ENCODE measurements at places on chromosomes 6 and 20.

- no peak for DNase-seq
These were observed 17.6 kb upstream of the NUP153 start for GRCh38 chr6:17724341-17724740.

DNA sequence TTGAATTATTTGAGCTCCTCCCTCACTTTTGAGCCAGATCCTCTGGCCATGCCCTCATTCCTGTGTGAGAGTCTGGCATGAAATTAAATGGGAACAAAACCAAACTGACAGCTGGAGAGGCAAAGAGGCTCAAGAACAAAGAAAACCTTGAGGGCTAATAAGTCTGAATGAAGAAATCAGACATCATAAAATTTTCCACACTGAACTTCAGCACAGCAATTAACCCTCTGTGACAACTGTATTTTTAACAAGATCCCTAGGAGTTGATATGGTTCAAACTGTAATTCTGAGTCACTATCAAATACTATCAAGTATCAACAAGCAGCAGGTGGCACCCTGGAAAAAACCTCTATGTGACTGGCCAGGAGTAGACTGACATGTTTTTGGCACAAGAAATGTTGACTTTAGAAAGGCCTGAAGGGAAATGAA is 109.4 kb upstream of the EMILIN3 start:
- no peak for DNase-seq

GRCh38 chr6:53476964-53477363 is 67.9 kb downstream of the GCLC start:
- no peak for DNase-seq

- DNase-seq = no peak
These were observed 54.4 kb downstream of the PRR18 start for GRCh38 chr6:166253778-166254204.

DNA sequence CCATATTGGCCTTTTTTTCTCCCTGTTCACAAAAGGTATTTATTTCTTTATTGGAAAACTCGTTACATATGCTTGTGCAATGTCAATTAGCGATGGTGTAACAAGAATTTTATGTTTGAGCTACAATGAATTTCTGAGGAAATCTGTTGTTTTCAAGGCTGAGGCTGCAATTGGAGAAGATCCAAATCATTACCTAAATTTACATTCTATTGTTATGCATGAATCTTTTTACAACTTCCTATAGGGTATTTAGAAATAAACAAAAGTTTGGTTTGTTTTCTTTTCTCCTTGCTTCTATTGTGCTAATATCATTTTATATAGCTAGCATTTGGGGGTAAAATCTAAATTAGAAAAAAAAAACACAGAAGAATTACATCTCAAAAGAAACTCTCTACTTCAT is 34.7 kb upstream of the NKAIN2 start:
- DNase-seq = no peak

DNA sequence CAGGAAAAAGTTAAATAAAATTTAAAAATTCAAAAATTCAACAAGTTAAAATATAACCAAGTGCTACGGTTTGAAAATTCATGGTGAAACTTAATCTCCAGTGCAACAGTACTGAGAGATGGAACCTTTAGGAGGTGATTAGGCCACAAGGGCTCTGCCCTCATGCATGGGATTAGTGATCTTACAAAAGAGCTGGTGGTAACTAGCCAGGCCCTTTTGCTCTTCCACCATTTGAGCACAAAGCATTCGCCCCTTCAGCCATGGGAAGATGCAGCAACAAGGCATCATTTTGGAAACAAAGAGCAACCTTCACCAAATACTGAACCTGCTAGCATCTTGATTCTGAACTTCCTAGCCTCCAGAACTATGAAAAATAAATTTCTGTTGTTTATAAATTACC is 80.9 kb downstream of the RNGTT start:
- DNase-seq = no peak

DNA sequence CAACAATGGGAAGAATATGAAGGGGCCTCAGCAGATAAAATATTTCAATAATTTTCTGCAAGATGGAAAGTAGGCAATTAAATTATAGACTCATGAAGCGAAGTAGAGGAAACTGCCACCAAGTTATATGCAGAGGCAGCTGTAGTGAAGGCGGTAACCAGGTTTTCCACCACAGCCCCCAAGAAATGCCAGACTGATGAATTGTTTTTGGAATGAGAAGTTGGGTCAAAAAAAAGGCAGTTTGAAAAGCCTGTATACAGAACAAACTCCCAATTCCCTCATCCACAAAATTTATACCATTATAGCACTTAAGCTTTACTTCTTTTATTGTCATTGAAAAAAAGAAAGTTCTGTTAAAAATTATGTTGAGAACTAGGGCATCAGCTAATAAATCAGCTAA is 45.3 kb downstream of the ELOVL4 start:
- no peak for DNase-seq

DNA sequence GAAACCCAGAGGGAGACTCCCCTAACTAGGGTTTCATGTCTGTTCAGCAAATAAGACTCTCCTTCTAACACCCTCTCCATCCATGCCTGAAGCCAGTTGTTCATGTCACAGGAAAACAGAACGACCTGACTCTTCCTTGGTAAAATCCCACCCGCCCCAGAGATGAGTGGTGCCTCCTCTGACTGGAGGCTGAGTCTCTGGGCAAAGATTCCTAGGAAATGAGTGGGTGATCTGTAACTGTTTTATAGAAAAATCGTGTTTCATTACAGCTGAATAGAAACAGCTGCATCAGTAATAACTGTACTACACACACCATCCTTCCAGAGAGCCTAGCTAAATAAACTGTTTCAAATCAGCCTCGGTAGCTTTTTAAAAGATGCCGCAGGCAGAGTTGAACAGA is 37.4 kb upstream of the MRPS10 start:
- no peak for DNase-seq

- no peak for DNase-seq
These were observed 95.0 kb downstream of the SCML4 start for GRCh38 chr6:107729098-107729497.

DNA sequence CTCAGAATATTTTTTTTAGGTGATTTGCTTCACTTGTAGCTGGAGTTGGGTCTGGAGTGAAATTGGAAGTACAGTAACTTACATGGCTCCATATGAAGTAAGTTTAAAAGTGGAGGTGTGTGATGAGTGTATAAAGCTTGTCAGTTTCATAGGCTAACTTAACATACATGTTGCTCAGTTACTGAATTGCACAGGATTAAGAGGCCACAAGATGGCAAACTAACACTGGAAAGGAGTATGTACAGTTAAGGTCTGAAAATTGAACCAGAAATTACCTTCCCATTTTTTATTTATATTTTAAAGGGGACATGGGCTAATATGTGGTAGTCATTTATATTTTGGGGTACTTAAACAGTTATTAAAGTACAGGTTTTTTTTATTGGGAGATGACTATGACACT is 45.3 kb upstream of the SMIM8 start:
- DNase-seq = no peak

DNA sequence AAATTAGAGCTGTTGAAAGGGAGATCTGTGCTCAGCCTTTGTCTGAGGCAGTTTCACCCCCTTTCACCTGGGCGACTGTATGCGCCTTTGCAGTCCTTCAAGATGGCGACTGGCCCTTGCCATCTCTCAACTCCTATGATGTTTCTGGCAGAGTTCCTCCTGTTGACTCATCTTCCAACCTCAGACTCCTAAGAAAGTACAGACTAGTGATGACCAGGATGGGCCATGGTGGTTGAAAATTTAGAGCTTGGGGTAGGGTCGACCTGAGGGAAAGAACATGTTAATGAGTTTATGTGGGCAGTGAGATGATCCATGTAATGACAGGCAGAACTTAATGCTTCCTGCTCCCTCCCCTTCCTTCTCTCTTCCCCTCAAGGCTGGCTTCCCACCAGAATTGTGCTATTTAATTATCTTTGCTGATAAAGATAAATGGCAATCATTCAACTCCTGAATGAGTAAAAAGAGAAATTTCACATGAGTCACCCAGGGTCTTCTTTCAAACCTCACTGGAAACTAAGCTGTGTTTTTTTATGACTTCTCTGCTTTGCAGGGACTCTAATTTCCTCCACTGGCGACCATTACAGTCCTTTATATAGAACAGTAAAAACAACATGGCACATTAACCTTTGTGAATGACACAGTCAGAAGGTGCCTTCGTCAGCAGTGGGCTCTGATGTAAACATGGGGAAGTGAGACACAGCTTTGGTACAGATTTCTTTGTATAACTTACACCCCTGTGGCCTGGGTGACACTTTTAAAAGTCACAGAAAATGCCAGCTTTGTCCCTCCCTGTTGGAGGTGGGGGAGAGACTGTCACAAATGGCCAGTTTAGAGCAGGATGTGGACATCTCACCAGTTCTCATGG is 103.5 kb downstream of the SCP2D1 start:
- no peak for DNase-seq

- no peak for DNase-seq
These were observed 26.6 kb downstream of the ZNF133 start for GRCh38 chr20:18314786-18315406.

DNA sequence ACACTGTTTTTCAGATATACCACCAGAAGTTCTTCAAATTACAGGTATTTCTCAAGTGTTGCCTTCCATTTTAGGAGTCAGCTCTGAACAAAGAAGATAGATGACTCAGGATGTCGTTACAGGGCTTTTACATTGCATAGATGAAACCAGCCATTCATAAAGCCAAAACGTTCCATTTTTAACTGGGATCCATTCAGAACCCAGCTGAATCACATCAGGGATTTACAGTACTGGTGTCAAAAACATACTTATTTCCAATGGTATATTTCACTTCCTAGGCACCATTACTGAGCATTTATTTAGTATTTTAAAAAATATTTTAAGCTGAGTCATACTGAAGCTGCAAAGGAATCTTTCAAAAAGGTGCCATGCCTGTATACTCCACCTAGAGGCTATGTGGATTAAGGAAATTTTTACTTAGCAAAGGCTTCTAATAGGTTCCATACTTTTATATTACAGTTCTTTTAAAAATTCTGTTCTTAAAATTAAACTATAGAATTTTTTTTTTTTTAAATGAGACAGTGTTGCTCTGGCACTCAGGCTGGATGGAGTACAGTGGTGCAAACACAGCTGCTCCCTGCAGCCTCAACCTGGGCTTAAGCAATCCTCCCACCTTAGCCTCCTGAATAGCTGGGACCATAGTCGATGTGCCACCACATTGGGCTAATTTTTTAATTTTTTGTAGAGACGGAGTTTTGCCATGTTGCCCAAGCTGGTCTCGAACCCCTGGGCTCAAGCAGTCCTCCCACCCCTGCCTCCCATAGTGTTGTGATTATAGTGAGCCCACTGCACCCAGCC is 2.6 kb downstream of the ASF1A start:
- no peak for DNase-seq

DNA sequence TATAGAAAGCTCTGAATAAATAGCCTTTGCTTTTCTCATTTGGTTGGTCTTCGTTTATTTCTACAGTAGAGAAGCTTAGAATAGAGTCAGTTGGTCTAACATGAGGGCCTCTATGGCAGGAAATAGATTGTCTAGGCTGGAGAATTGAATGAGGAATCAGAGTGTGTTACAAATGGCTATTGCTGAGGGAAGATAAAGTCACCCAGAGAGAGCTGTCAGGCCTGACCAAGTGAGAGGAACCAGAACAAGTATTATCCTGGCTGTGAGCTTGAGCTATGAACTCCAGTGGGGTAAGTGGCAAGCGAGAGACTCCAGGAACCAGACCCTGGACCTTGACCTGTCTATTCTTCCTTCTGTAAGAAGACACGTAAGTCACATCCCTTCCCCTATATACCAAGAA is 353.1 kb downstream of the CD83 start:
- no peak for DNase-seq

DNA sequence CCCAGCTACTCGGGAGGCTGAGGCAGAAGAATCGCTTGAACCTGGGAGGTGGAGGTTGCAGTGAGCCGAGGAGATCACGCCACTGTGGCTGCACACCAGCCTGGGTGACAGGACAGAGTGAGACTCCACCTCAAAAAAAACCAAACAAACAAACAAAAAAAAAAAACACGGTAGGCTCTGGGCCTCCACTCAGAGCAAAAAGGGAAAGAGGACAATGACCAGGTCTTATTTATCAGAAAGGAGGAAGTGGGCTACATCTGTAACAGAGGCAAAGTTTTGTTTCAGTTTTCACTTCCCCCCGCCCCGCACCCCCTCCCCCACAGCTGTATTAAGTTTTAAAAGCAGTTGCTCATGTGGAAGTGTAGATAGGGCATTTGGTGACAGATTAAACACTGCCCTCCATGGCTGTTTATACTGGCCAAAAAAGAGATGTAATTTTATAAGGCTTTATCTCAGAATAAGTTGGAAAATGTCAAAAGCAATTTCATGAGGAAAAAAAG is 114.6 kb downstream of the RCAN2 start:
- DNase-seq = no peak

DNA sequence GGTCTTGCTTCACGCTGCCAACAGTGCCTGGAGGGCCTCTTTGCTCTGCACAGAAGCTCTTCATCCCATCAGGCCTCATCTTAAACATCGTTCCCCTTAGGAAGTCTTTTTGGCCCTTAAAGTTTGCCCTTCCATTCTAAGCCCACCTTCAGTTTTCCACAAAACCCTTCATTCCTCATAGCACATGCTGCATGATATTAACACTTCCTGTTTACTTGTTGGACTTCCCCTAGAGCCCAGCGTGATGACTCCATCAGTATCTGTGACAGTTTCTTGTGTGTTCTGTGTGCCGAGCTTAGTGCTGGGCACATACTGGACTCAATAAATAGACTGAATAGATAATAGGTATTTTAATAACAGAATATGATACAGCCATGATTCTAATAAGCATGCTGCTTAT is 2.2 kb downstream of the NT5DC1 start:
- no peak for DNase-seq

- no peak for DNase-seq
These were observed 15.5 kb downstream of the TGM3 start for GRCh38 chr20:2311329-2311728.

DNA sequence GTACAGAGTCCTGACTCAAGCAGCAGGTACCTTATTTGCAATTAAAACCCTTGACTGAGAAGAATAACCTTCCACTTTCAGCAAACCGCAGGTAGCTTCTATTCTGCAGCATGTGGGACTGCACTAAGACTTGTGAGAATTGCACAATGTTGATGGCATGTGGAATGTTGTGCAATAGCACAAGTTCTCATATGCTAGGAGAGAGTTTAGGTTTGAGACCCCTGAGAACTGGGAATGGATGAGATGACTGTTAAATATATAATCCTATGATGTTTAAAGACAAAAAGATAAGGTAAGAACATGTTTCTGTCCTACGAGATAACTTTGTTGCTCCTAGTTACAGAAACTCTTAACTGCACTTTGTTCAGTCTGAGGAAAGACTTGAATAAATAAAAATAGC is 194.6 kb downstream of the OTOR start:
- no peak for DNase-seq
